Large intestine (tissue), 12 donors: ENCODE measurements at places on chromosomes 13 and 19. TPM values are rescaled to one million over a fixed set of nuclear protein-coding genes. Genes with fewer than 3 reads are reported as not detected.

Gene ZNF627
- 15.6 TPM for polyA plus RNA-seq

Gene KIR2DL3
- polyA plus RNA-seq = 0.27 TPM

Gene SIAH3
- 0.19 TPM for polyA plus RNA-seq

GRCh38 chr13:109897988-109898624 is 111.7 kb upstream of the IRS2 start:
- DNase-seq = no peak
- no peak overlapping the region for H3K27ac ChIP-seq
- H3K4me3 ChIP-seq = no peak overlapping the region
- no peaks in the 10 kb centered on the region for H3K4me1 ChIP-seq
- H3K36me3 ChIP-seq = no peaks in the 10 kb centered on the region

- H3K27ac ChIP-seq = peak overlapping the region; percentile 94
- H3K27me3 ChIP-seq = peaks cover 9% of the 10 kb centered on the region
- peak; percentile 61 for DNase-seq
- H3K36me3 ChIP-seq = no peaks in the 10 kb centered on the region
- H3K4me1 ChIP-seq = peaks cover 38% of the 10 kb centered on the region
Measured at GRCh38 chr19:48487948-48488347, 18.8 kb downstream of the CYTH2 start.

Gene SLC8A2
- 0.54 TPM for polyA plus RNA-seq

DNA sequence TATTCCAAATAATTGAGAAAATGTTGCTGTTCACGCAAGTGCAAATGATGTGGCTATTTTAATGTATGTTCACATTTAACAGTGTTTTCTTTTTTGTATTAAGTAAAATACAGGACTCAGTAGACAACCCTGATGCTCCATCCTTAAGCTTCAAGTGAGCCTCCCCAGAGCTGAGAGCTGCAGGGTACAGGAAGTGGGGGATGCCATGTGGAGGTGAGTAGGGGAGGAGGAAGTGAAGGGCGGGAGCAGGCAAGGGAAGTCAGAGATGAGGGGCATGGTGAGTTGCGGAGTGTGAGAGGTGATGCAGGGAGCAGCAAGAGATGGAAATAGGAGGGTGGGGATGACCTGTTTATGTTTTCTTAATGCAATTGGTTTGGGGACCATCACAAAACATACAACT is 711.0 kb downstream of the UQCRFS1 start:
- no peaks in the 10 kb centered on the region for H3K36me3 ChIP-seq
- H3K4me1 ChIP-seq = no peaks in the 10 kb centered on the region
- no peaks in the 10 kb centered on the region for H3K27me3 ChIP-seq
- H3K27ac ChIP-seq = no peak overlapping the region
- no peak overlapping the region for H3K4me3 ChIP-seq

DNA sequence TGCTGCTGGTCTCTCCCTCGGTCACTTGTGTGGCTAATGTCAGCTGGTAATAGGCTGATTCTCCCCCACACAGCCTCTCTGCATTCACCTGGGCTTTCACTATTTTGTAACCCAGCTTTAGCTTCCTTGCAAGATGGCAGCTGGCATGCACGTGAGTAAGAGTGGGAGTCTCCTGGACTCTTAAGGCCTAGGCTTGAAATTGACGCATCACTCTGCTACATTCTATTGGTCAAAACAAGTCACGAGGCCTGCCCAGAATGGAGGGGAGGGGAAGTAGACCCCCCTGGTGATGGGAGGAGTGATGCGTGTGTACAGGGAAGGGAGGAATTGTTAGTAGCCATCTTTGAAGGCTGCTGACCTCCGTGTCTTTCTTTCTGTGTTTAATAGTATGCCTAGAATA is 24.9 kb upstream of the PNMA8B start:
- H3K27me3 ChIP-seq = no peaks in the 10 kb centered on the region
- H3K4me1 ChIP-seq = no peaks in the 10 kb centered on the region
- no peaks in the 10 kb centered on the region for H3K36me3 ChIP-seq
- no peak overlapping the region for H3K4me3 ChIP-seq
- DNase-seq = no peak

Gene APOC1
- polyA plus RNA-seq = 11.3 TPM

GRCh38 chr13:102677122-102677521 is 17.7 kb downstream of the METTL21C start:
- H3K4me3 ChIP-seq = no peak overlapping the region
- no peak overlapping the region for H3K27ac ChIP-seq
- H3K4me1 ChIP-seq = no peaks in the 10 kb centered on the region
- H3K27me3 ChIP-seq = no peaks in the 10 kb centered on the region
- H3K36me3 ChIP-seq = peaks cover 29% of the 10 kb centered on the region

- H3K36me3 ChIP-seq = peaks cover 7% of the 10 kb centered on the region
- H3K27ac ChIP-seq = no peak overlapping the region
- no peak overlapping the region for H3K4me3 ChIP-seq
- peaks cover 49% of the 10 kb centered on the region for H3K4me1 ChIP-seq
Measured at GRCh38 chr19:45121827-45122345, 28.9 kb downstream of the PPP1R37 start.

Gene C1QTNF9B
- 0.36 TPM for polyA plus RNA-seq

DNA sequence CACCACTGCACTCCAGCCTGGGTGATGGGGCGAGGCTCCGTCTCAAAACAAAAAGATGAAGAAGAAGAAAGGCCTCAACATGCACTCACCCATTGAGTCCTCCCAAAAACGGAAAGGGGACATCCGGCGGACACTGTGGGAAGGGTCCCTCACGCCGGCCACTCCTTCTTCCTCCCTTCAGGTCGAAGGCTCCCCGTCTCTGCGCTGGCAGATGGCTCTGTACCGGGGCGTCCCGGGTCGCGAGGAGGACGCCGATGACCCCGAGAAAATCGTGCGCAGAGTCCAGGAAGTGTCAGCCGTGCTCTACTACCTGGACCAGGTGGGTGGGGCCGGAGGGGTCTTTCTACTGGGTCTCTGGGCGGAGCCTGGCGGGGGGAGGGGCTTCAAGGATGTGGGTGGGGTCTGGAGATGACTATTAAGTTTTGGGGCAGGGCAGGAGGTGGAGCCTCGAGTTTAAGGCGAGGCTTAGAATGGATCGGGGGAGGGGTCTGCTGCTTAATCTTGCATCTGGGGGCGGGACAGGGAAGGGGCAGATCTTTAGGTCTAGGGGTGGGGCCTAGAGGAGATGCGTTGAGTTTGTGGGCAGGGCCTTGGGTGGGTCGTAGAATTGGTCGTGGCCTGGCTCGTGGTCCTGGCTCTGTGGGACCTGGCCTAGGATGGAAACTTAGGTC is 90.2 kb downstream of the MAP4K1 start:
- H3K4me3 ChIP-seq = no peak overlapping the region
- no peaks in the 10 kb centered on the region for H3K27me3 ChIP-seq
- no peak overlapping the region for H3K27ac ChIP-seq
- DNase-seq = no peak
- H3K36me3 ChIP-seq = no peaks in the 10 kb centered on the region
- H3K4me1 ChIP-seq = no peaks in the 10 kb centered on the region

DNA sequence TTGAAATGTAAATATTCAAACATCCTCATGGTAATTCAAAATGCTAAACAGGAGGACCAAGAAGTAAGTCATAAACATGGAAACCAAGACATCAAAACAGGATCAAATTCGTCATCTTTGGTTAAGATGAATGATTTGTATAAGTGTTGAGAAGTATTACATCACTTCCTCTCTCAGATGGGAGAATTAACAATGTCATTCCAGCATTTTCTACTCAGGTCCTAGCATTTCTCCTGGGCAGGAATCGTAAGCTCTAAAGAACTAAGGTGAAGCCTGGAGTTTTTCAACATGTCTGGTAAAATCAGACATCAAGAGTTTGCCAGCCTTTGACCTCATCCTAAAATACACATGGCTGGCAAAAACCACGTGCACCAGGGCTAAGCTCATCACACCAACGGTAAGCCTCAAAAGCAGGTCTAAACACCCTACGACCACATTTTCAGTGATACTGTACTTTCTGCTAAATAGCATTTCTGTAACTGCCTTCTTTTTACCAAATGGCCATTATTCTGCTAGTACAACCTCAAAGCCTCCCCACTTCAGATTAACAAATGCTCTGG is 24.8 kb downstream of the RANBP3 start:
- no peak for DNase-seq
- H3K27ac ChIP-seq = peak overlapping the region; percentile 36
- no peaks in the 10 kb centered on the region for H3K27me3 ChIP-seq

DNA sequence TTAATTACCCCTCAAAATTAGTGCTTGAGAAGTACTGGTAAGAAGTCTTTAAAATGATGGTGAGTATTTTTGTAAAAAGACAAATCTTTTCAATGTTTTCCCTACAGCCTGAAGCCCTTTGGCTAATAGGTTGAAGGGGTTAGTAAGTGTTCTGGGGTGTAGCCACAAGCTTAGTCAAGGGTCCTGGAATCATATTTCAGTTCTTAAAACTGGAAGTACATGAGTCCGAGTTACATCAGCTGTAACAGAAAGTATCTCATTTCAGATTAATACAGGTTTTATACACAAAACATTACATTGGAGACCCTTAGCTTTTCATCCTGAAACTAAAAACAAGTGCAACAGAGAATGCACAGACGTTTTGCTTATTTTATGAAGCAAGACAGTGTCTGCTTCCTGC is 52.7 kb upstream of the TEX29 start:
- no peak overlapping the region for H3K27ac ChIP-seq
- no peak overlapping the region for H3K4me3 ChIP-seq
- no peak for DNase-seq
- H3K4me1 ChIP-seq = no peaks in the 10 kb centered on the region
- H3K36me3 ChIP-seq = peaks cover 66% of the 10 kb centered on the region

Gene LINGO3
- 0.66 TPM for polyA plus RNA-seq

GRCh38 chr19:12792051-12792852 is 966 bp downstream of the JUNB start:
- H3K27me3 ChIP-seq = no peaks in the 10 kb centered on the region
- H3K36me3 ChIP-seq = peaks cover 4% of the 10 kb centered on the region
- peak overlapping the region; percentile 94 for H3K4me3 ChIP-seq
- H3K4me1 ChIP-seq = peaks cover 55% of the 10 kb centered on the region
- DNase-seq = peak; percentile 71

DNA sequence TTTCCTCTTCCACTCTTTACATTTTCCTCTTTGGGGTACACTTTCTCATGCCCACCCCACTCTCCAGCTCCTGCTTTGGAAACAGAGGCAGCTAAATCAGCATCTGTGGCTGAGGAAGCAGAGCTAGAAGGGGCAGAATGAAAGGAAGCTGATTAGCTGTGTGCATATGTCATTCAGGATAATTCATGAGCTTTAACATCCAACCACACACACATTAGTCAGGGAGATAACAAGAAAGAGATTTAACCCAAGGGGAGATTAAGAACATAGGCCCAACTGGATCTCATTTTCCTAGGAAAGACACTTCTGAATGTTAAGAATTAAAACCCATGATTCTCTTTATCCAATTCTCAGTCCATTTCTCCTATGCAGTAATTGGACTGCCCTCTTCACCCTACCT is 405.5 kb downstream of the TBC1D4 start:
- H3K27ac ChIP-seq = no peak overlapping the region
- H3K4me1 ChIP-seq = no peaks in the 10 kb centered on the region
- H3K36me3 ChIP-seq = no peaks in the 10 kb centered on the region

Gene CALR3
- 0.04 TPM for polyA plus RNA-seq

Gene AXL
- polyA plus RNA-seq = 16.0 TPM

DNA sequence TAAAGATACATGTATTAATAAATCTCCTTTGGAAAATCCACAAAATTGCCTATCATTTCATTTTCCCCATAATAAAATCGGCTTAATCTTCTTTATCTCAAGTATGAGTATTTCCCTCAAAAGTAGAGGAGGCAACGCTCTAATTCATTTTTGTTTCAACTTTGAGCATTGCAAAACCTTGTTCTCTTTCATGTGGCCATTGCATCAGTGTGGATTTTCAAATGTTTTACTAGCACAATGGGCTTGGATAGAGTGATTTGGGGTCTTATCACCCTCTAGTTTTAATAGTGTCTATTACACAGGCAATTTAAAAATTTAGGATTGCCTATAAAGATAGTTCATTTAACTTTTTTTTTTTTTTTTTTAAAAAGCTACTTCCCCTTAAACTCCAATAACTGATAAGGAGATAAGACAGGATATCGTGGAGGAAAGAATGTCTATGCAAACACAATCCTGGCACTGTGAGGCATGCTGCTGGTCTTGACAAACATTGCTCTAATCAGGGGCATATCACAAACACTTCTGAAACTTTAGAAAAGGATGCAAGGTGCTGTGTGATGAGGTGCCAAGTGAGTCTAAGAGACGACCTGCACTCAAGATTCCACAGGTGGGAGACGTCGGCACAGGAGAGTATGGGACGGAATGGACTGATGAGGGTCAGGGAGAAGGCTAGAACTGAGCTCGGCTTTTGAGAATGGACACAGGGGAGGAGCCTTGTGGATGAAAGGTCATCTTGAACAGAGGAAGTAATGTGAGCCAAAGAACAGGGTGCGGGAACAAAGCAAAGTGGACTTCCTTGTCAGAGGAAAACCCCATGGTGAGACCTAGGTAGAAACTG is 199.7 kb downstream of the IRS2 start:
- no peaks in the 10 kb centered on the region for H3K36me3 ChIP-seq
- no peaks in the 10 kb centered on the region for H3K27me3 ChIP-seq
- H3K27ac ChIP-seq = peak overlapping the region; percentile 80
- peaks cover 12% of the 10 kb centered on the region for H3K4me1 ChIP-seq
- H3K4me3 ChIP-seq = no peak overlapping the region
- peak; percentile 45 for DNase-seq

- H3K36me3 ChIP-seq = no peaks in the 10 kb centered on the region
- no peak overlapping the region for H3K27ac ChIP-seq
- DNase-seq = no peak
- H3K27me3 ChIP-seq = no peaks in the 10 kb centered on the region
- H3K4me1 ChIP-seq = no peaks in the 10 kb centered on the region
Measured at GRCh38 chr13:49855930-49856329, 63.4 kb upstream of the KPNA3 start.

GRCh38 chr19:35216016-35216832 is 12.3 kb downstream of the FAM187B start:
- DNase-seq = no peak
- no peak overlapping the region for H3K4me3 ChIP-seq
- no peak overlapping the region for H3K27ac ChIP-seq
- no peaks in the 10 kb centered on the region for H3K27me3 ChIP-seq
- H3K36me3 ChIP-seq = no peaks in the 10 kb centered on the region
- peaks cover 23% of the 10 kb centered on the region for H3K4me1 ChIP-seq

Gene ENOX1
- polyA plus RNA-seq = 3.0 TPM

Gene MBD3L1
- not detected for polyA plus RNA-seq

DNA sequence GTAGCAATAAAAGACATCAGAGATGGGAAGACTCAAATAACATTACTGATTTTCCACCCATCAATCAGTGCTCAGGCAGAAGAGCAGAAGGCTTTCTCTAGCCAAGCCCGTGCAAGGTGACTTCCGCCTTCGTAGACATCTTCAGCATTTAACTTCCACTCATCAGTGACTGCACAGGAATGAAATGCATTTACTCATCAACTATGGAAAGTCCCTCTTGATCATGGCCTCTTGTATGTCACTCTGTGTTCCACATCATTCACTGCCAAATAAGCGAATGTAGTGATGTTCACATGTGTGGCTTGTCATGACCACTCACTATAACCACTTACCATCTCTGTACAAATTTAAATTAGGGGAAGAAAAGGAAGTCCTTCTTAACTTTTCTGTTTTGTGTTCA is 49.4 kb downstream of the SACS start:
- no peaks in the 10 kb centered on the region for H3K36me3 ChIP-seq
- no peaks in the 10 kb centered on the region for H3K4me1 ChIP-seq
- no peaks in the 10 kb centered on the region for H3K27me3 ChIP-seq
- no peak for DNase-seq
- H3K4me3 ChIP-seq = no peak overlapping the region
- H3K27ac ChIP-seq = no peak overlapping the region
